CD4-positive, alpha-beta T cell treated with Interferon alpha-2 for 1 hour (primary cell): ENCODE measurements at places on chromosomes 13 and 19.

DNA sequence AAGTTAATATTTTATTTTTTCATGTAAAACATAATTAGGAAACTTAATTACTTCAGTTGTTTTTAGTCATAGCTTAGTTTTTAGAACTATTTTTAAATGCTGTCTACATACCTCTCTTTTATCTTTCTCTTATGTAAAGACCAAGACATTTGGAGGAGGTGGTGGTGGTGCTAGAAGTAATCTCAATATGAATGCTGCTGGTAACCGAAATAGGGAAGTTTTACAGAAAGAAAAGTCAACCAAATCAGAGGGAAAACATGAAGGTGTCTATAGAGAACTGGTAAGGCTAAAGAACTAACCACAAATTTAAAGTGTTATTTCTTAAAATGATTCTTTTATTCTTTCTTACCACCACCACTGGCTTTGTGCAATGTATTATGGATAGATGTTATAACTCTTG lies 97.3 kb downstream of the TDRD3 start:
- no peak for DNase-seq

GRCh38 chr13:47220453-47221140 lies 323.7 kb upstream of the HTR2A start:
- DNase-seq, result no peak

DNA sequence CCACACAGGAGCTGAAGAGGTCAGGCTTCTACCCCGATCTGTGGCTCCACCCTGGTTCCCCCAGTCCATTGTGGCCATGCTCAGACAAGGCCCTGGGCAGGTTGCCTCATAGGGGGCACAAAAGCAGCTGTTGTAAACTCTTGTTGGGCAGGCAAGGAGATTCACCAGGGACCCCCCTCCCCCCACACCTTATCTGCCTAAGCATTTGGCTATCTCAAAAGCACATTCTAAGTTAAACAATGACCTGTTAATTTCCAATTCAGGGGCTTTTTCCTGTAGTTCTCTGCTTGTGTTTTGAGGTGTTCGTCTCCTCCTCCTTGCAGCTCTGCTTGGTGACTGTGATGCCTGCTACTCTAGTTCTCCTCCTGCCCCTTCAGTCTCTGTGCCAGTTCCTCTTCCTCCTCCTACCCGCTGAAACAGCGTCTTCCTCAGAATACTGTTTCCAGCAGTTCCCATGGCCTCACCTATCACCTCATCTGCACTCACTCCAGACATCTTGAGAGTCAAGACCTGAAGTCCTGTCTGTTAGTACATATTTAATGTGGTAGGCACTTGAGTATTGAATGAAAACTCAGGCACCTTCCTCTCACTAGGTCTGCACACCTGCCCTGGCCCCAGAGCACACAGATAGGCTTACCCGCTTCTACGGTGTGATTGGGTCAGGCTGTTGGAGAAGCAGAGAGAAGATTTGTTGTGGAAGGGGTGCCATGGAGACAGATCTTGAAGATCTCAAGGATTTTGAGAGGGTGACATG lies 31.7 kb downstream of the SPATA13 start:
- no peak for DNase-seq

DNA sequence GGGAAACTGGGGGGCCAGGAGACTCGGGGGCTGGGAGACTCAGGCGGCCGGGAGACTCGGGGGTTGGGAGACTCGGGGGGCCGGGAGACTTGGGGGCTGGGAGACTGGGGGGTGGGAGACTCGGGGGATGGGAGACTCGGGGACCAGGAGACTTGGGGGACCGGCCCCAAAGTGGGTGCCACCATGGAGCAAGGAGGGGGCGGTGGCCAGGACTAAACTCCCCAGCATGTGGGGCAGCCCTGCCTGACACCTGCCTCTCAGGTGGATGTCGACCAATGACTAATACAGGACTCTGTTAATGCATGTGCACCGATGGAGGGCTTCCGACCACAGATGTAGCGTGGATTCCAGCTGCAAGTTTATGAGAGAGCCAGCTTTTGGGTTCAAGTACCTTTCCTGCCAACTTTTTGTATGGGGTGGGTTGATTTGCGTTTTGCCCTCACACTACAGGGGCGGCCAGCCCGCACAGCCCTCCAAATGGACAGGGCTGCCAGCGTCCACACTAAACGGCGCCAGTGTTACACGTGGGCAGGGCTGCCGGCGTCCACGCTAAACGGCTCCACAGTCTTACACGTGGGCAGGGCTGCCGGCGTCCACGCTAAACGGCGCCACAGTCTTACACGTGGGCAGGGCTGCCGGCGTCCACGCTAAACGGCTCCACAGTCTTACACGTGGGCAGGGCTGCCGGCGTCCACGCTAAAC lies 62.2 kb downstream of the RASA3 start:
- no peak for DNase-seq

GRCh38 chr19:5567360-5567969 lies at the start of gene TINCR:
TINCR (minus strand) TSS chr19:5567953.
- DNase-seq, result no peak

DNA sequence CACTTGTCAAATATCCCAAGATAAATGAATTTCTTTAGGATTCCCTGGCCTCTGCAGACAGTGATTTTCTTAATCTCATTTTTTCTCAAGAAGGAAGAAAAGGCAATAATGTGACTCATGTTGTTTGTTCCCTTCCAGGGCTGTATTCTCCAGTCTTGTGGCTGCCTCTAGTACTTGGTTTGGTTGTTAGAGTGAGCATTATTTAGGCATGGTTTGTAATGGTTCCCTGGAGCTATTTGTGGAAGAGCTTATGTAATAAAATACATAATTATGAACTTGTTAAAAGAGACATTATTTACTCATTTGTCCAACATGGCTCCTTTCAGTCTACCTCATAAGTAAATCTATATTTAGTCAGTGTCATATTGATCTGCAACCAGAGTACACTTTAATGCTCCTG lies 270.4 kb downstream of the DCT start:
- DNase-seq, result no peak

DNA sequence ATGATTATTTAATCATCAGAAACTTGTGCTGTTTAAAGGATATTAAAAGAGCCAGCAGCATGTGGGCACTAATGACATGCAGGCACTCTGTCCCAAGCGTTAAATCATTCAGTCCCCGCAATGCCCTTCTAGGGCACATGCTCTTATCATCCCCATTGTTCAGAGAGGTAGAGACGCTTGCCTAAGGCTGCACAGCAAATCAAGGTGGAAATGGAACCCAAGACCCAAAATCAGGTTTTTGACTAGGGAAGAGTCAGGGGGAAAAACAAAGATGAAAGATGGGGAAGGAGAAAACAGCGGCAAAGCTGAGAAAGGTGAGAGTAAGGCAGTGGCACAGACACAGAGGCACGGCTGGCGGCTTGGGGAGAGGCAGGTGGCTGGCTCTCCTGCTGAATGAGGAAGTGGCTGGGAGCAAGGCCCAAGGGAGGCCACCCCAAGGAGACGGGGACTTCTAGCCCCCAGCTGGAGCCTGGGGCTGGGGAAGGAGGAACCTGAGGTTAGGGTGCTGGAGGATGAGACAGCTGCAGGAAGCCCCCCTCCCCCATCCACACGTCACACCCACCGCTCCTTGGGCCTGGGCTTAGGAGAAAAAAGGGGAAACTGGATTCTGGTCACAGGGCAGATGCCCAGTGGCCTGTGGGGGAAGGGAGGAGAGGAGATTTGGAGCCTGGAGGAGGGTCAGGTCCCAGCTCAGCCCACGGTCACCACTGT lies 1.0 kb upstream of the TYROBP start:
- DNase-seq, result peak; percentile 89

GRCh38 chr19:10271543-10272086 lies 695 bp downstream of the ICAM1 start:
- peak; percentile 80 for DNase-seq

DNA sequence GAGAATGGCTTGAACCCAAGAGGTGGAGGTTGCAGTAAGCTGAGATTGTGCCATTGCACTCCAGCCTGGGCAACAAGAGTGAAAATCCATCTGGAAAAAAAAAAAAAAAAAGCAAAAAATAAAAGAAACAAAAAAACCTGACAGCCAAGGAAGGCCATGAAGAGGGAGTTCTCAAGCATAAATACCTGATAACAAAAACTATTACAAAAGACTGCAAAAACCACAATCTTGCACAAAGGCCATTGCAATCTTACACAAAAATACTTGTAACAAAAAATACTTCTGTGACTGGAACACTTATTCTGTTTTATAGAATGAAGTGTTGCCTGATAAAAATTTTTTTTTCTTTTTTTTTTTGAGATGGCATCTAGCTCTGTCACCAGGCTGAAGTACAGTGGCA lies 61.5 kb upstream of the TSC22D1 start:
- DNase-seq, result no peak

DNA sequence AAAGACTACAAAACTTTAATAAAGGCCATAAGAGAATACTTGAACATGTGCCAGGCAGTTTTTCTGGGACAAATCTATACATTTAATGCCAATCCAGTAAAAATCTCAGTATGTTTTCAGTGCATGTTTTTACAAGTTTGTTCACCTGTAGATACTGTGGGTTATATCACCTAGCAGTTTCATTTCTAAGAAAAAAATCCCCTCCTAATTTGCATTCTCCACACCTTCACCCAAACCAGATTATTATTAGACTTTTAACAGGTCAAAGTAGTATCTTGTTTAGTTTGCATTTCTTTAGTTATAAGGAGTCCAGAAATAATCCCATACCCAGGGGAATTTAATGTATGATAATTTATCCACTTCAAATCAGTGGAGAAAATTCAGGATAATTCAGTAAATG lies 17.0 kb upstream of the LPAR6 start:
- DNase-seq, result no peak

- no peak for DNase-seq
Observed at GRCh38 chr13:78881751-78882150, 222.8 kb upstream of the OBI1 start.

GRCh38 chr13:48977286-48977625 lies 1.5 kb downstream of the FNDC3A start:
- DNase-seq, result no peak

GRCh38 chr19:45558399-45558878 lies 26.2 kb downstream of the OPA3 start:
- peak; percentile 76 for DNase-seq

DNA sequence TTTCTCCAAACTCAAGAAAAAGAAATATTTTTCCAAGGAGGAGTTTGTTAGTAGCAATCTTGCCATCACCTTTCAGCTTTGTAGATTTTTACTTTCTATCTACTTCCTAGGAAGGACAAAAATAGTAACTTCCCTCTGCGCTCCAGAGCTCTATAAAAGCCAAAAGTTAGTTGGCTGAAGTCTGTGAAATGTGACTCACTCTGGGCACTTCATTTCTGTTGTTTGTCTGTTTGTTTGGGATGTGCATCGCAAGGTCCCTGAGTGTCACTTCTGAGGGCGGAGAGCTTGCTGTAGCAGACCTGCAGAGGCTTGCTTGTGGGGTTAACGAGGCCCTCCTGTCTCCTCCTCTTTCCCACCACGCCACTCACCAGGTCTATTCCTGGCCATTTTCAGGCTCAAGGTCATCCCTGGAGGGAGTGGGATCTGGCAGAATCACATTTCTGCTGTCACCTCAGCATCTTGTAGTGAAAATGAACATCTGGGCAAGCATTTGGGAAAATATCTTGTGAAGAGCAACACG lies 307.6 kb downstream of the GPC6 start:
- DNase-seq, result no peak

DNA sequence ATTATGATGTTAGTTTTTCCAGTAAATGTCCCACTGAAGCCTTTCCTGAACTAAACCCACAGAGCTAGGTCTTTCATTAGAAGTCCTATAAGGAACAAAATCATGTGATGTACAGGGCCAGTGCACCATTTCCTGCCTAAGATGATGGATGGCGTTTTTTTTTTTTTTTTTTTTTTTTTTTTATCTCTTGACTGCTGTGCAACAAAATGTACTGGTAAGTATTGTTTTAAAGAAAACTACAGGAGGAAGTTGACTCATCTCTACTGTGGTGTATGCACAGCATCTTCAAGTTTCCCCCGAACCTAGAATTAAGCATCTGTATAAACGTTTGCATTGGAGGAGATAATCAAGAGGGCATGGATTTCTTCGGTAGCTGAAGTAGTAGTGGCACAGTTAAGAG lies 197.5 kb downstream of the NBEA start:
- no peak for DNase-seq

DNA sequence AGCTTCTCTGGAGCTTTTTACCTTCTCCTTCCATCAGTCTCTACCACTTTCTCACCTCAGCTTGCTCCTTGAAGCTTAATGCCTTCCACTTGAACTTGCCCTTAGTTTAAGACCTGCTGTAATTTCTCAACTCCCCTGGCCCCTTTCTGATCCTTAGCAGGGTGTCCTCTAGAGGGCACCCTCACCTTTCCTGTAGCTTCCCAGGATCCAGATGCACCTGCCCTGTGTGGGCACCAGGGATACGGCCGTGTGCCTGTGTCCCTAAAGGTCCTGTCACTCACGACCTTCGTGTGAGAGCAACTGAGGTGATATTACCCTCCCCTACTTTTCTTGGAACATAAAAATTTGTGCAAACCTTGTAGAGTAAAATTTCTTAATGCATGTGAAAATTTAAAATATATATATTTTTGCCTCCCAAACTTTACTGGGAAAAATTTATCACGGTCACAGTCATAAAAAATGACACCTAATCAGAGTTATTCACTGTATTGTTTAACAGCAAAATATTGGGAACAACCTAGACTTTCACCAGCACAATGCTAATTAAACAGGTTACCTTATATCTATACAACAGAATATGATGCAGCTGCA lies 46.4 kb downstream of the PSG3 start:
- DNase-seq, result no peak

DNA sequence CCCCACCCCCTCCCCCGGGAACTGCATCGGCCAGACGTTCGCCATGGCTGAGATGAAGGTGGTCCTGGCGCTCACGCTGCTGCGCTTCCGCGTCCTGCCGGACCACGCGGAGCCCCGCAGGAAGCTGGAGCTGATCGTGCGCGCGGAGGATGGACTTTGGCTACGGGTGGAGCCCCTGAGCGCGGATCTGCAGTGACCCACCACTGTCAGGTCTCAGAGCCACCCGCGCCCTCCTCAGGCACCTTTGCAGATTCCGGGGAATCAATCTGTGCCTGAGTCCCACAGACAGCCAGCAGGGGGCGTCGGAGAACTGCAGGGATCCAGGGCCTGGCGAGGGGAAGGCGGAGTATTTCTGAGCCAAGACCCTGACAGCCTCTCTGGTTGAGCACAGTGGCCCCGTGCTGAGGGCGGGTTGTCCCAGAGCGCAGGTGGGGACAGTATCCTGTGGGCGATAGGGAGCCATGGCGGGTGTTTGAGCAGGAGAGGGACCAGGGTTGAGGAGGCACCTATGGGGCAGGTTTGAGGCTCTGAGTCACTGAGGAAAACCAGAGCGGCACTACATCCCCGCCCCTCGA lies 30.4 kb upstream of the CYP4F8 start:
- DNase-seq, result peak; percentile 68
